ENCODE measurements at places on chromosomes 1 and 21.
A peak's percentile ranks its signal among the peaks of the same experiment; 100 is the strongest.

DNA sequence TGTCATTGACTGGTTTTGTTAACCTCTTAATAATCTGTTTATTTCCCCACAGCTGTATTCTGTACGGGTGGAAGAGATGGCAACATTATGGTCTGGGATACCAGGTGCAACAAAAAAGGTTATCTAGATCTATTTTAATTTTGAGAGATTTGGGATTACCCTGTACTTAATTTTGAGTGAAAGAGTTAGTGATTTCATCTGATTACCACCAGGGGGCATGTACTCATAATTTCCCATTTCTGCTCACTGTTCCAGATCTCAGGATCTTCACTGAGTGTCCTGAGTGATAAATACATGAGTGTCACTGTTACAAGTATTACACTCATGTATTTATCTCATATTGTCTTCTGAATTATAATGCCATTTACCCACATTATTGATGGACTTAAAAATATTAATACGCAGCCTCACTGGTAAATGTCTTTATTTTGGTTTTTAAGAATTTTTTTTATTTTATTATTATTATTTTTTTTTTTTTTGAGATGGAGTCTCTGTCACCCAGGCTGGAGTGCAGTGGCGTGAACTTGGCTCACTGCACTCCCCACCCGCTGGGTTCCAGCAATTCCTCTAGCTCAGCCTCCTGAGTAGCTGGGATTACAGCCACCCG is 27.4 kb downstream of the DTL start:
- no peak for DNase-seq

DNA sequence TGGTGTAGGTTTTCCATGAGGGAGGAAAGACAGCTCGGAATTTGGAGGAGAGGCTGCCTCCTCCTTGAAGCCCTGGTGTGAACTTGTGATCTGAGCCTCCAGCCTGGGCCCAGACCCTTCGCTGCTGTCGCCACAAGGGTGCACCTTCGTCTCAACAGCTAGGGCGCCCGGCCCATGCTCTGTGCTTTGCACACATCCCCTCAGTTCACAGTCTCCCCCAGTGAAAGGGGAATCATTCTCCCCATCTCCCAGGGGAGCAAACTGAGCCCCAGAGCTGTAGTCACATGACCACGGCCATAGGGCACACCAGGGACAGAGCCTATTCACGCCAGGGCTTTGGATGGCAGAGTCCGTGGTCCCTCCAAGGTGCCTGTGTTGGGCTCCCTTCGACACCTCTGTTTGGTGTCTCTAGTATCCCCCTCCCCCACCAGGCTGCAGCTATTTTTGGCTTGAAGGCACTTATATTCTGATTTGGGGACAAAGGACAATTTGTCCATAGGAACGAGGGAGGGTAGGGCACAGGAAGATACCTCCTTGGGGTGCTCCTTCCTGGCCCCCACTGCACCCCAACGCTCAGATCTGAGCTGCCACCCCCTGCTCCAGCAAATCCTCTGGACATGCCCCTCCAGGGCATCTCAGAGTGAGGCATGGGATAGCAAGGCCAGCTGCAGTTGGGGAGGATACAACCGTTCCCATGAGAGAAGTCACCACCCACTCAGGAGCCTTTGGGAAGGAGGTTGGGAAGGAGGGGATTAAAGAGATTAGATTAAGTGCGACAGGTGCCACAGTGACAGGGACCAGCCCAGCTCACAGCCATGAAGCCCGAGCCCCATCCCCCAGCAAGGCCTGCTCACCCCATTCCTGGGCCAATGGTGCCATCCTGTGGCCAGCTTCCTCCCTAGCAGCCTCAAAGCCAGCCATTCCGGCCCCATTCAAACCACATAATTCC is 15.7 kb downstream of the MATN1 start:
- peak; percentile 58 for DNase-seq

DNA sequence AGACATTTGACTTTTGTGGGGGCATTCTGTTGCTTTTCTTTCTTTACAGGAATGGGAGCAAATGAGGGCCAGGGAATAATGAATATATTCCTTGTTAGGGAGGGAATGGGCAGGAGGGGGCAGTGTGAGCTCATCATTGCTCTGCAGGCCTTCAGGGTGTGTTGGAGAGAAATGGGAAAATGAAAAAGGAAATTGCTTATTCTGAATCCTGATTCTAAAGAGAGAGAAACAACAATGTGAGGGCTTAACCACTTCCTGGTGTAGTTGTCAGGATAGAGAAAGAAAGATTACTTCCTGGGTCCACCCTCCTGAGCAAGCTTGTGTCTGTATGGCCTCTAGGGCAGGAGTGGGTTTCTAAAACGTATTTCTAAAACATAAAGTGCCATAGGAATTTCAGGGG is 28.3 kb downstream of the VANGL2 start:
- peak; percentile 50 for DNase-seq

- DNase-seq, result no peak
These were observed 105.8 kb upstream of the DUSP10 start for GRCh38 chr1:221847676-221848075.

GRCh38 chr1:173285048-173285447 is 77.9 kb upstream of the TNFSF4 start:
- DNase-seq, result no peak

GRCh38 chr21:45816794-45817193 is 164.8 kb upstream of the COL6A1 start:
- no peak for DNase-seq

DNA sequence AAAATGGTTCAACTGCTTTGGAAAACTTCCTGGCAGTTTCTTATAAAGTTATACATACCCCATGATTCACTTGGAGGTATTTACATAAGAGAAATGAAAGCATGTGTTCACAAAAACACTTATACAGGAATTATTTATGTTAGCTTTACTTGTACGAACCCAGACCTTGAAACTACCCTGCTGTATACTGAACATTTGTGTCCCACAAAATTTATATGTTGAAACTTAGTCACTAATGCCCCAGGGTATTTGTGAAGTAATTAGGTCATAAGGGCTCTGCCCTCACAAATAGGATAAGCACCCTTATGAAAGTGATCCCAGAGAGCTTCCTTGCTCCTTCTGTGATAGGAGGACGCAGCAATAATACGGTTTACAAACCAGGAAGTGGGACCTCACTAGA is 42.7 kb upstream of the B3GALT2 start:
- no peak for DNase-seq

- DNase-seq, result no peak
These were observed 80.2 kb downstream of the SLC45A1 start for GRCh38 chr1:8398086-8398485.

- no peak for DNase-seq
These were observed 48.4 kb downstream of the SLAMF6 start for GRCh38 chr1:160474392-160475242.

Measured in heart right ventricle (tissue), 16 donors.